Activated CD4-positive, alpha-beta T cell treated with anti-CD3 and anti-CD28 coated beads, Interleukin-10, Interleukin-2, amounts not matched to agents 100 ng/mL and 50 ng/mL, durations not matched to agents 16 hours and 8 hours (primary cell): ENCODE measurements at places on chromosomes 2 and 18.

DNA sequence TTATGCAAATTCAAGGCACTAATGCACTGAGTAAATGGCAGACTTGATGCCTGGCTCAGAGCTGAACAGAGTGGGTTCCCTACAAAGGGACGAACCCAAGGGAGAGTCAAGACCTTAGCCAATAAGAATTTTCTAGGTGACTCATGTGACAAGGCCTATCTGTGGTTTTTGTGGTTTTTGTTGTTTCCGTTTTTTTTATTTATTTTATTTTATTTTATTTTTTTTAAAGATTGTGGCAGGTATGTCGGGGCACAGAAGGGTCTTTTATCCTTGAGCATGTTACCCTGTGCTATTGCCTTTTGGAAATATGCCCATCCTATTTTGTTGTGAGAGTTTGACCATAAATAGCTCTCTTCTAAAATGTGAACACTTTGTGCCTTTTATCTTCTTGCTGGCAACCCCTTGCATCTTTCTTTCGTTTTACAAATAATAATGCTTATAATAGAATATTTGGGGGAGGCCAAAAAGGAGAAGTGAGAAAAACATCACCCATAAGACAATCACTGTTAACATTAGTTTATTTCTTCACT, 113.4 kb upstream of the AQP4 start:
- DNase-seq = no peak

GRCh38 chr2:128770143-128771085, 451.7 kb upstream of the HS6ST1 start:
- DNase-seq = no peak

GRCh38 chr2:126863336-126864015, 35.2 kb upstream of the TEX51 start:
- no peak for DNase-seq

- DNase-seq = no peak
Measured at GRCh38 chr2:100104718-100105677, 37.4 kb downstream of the AFF3 start.

DNA sequence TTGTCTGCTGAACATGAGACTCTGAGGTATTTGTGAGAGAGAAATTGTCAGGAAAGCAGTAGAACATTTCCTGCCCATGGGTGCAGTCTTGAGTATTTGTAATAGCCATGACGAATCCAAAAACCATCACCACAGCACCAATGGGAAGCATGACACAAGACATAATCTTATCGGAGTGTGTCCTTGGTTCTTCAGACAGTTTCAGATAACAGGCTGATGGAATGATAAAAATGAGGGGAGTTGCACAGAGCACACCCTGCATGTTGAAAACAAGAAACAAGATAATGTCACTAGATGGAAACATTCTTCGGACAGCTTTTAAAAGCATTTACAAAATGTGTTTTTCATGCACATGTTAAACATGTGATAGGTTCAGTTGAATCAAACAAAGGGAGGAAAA, 56.9 kb downstream of the SLC38A11 start:
- DNase-seq = no peak

DNA sequence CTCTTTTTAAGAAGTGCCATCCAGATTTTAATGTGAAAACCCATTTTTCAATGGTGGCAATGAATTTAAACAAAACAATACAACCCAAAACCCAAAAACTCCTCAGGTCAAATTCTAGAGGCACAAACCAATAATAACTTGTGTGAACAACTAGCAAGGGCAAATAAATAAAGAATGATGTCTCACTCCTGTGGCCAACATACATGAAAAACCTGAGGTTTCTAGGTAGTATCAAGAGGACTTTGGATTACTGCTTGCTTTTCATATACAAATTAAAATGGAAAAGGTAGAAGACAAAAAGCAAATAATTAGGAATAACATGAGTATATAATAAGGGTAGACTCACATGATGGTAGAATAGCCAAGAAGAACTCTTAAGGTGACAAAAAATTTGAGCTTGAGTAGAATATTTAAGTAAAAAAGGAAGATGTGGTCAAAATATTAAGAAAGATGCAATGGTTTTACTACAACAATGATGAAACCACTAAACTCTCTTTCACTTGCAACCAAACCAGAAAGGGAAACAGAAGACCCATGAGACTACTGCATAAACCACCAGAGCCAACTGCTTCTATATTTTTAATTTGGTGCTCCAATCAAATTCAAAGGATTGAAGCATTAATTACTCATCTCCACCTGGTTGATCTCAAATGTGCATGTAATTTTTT, 53.5 kb downstream of the DARS1 start:
- DNase-seq = peak; percentile 22

DNA sequence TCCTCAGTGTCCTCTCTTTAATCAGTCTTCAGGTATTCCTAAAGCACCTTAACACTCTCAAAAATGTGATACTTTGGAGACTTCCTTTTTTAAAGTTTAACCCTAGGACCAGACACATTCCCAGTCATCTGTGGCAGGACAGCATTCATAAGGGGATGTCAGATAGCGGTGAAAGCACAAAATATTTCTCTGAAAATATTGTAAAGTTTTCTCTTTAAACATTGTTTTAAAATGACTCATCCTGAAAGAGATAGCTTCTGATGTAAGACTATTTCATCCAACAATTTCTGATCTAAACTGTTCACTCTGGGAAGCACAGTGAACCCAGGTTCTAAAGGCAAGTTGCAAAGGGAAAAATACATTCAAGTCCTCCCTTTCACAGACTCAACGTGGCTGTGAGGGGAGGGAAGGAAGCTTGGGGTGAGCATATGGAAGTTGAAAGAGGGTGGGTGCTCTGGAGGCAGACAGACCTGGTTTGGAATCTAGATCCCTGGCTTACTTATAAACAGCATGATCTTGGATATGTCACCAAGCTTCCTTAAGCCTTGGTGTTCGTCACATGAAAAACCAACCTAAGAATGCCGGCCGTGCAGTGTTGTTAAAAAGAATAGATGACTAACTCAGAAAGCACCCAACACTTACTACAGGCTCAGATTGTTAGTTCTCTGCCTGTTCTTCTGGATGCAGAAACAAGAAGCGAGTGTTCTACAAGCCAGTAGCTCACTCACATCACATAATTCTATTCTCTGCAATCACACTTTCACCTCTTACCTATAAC, 12.1 kb downstream of the GALNT14 start:
- no peak for DNase-seq

GRCh38 chr2:69582582-69583176, 60.9 kb downstream of the AAK1 start:
- no peak for DNase-seq
